ENCODE measurements at places on chromosomes 6 and 20. TPM values are rescaled to one million over a fixed set of nuclear protein-coding genes. Genes with fewer than 3 reads are reported as not detected.
A peak's percentile ranks its signal among the peaks of the same experiment; 100 is the strongest.

DNA sequence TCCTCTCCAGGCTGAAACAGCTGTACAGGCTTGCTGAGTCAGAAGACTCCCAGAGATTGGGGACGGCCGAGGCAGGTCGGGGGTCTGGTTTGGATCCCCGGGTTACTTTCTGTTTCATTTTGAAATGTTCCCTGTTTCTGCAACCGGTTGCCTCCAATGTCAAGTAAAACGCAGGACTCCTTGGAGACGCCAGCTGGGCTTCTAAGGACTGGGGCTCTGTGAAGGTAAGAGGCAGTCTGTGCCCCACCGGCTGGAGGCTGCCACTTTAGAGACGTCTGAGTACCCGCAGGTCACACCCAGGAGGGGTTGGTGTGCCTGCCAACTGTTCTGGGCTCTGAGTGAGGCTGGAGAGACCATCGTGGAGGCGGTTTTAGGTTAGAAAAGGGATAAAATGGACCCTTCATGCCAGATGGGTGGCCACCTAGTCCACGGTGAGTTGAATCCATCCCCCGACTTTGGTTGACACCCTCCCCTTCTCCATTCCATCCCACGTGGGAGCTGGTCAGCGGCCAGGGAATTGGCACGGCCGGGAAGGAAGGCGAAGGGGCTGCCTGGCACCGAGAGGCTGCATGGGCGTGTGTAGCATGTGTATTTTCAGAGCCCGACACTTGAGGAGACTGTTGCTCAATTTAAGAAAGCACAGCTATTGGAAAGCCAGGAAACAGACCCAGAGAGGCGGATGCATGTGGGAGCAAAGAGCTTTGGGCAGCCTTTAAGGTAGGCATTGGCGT lies 240.9 kb downstream of the PHACTR1 start:
- DNase-seq, result peak; percentile 69

DNA sequence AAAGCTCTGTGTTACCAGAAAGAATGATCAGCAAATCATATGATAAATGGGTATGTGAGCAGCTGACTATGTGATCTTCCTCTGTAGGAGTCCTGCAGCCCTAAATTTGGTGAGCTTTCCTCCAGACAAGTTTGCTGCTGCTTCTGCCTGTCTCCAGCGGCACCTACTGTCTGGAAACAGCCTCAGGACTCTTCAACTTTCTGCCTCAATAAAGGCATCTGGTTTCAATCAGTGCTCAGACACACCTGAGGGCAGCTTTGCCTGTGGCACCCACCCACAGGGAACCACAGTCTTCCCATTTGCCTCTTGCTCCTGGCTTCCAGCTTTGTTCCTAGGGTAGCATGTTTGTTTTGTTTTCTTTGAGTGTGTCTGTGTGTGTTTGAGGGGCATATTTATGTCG lies 727.9 kb upstream of the MAN1A1 start:
- peak; percentile 41 for DNase-seq

GRCh38 chr6:14290772-14291330 lies 173.3 kb downstream of the CD83 start:
- DNase-seq, result peak; percentile 21

DNA sequence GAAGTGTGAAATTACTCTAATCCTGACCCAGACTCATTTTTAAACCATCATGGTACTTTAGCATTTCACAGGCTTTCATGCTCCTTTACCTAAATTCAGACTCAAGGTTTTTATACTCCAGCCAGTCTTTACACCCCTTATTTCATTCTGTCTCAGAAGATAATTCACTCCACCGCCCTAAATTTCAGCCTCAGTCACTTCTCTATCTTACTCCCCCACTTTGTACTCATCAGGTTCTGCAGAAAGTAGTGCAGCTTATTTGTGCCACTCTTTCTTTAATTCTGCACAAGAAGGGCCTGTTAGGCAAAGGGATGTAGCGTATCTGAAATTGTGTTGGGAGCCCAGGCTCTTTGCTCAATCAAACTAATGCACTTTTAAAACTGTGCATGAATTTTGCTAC lies 205.5 kb downstream of the ARHGAP18 start:
- no peak for DNase-seq

- DNase-seq, result no peak
These were observed 334.7 kb upstream of the FLRT3 start for GRCh38 chr20:14672066-14672465.

Gene LY6G6C
- not detected for total RNA-seq

Gene LGSN
- total RNA-seq, result not detected

Measured in RPMI7951 (cell line).